Activated B cell treated with CpG ODN at 0.5 μM for 24 hours (primary cell): ENCODE measurements at places on chromosomes 16 and 17. TPM values are rescaled to one million over a fixed set of nuclear protein-coding genes. Genes with fewer than 3 reads are reported as not detected.

CTRB2 gene
- total RNA-seq, result not detected in 2 replicates

GRCh38 chr16:77462894-77463293 lies 28.1 kb upstream of the ADAMTS18 start:
- no peak for DNase-seq
- H3K36me3 ChIP-seq, result no peaks in the 10 kb centered on the region
- no peaks in the 10 kb centered on the region for H3K4me1 ChIP-seq
- peaks cover 1% of the 10 kb centered on the region for H3K27me3 ChIP-seq
- H3K4me3 ChIP-seq, result no peak overlapping the region

DNA sequence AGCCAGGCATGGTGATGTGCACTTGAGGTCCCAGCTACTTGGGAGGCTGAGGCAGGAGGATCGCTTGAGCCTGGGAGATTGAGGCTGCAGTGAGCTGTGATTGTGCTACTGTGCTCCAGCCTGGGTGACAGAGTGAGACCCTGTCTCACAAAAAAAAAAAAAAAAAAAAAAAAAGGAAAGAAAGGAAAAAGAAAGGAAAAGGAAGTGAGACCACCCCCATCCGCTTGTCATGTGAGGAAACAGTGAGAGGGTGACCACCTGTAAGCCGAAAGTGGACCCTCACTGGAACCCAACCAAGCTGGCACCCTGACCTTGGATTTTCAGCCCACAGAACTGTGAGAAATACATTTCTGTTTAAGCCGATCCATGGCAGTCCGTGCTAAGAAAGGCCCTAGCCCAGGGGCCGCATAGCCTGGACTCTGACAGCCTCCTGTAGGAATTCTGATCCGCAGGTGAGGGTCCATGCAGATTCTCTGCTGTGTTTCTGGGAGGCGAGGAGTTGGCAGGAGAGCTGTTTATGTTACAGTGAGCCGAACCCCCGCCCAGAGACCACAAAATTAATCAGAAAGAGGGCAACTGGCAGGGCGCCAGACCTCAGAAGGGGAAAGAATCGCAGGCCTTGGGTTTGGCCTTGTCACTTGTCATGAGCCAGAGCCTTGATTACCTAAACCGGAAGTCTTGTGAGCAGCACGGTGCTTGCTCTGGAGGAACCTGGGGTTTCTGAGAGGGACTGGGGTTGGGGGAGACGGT lies 945 bp downstream of the SGSH start:
- peaks cover 32% of the 10 kb centered on the region for H3K36me3 ChIP-seq
- peaks cover 20% of the 10 kb centered on the region for H3K4me1 ChIP-seq
- H3K27ac ChIP-seq, result peak overlapping the region; percentile 92
- peak; percentile 75 for DNase-seq
- no peaks in the 10 kb centered on the region for H3K27me3 ChIP-seq

MYH10 gene
- 2.0 and 3.4 TPM in 2 replicates for total RNA-seq

DNA sequence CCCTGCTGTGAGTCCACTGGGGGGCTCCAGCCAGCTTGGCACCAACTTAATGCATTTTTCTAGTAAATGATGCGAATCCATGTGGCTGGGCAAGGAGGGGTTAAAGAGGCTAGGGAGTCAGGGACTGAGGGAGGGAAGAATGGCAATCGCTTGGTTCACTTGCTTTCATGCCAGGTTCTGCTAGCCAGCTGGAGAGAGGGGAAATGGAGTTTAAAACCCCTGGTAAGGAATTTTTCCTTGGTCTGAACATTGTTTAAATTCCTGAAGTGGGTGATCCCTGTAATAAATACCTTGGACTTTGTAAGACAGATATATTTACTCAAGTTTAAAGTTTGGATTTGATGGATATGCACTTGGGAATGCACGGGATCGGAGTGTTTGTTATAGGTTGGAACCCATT lies 22.8 kb downstream of the ANKFN1 start:
- H3K27ac ChIP-seq, result no peak overlapping the region
- H3K4me1 ChIP-seq, result no peaks in the 10 kb centered on the region
- peaks cover 2% of the 10 kb centered on the region for H3K27me3 ChIP-seq
- H3K36me3 ChIP-seq, result no peaks in the 10 kb centered on the region
- DNase-seq, result no peak
- no peak overlapping the region for H3K4me3 ChIP-seq

DNA sequence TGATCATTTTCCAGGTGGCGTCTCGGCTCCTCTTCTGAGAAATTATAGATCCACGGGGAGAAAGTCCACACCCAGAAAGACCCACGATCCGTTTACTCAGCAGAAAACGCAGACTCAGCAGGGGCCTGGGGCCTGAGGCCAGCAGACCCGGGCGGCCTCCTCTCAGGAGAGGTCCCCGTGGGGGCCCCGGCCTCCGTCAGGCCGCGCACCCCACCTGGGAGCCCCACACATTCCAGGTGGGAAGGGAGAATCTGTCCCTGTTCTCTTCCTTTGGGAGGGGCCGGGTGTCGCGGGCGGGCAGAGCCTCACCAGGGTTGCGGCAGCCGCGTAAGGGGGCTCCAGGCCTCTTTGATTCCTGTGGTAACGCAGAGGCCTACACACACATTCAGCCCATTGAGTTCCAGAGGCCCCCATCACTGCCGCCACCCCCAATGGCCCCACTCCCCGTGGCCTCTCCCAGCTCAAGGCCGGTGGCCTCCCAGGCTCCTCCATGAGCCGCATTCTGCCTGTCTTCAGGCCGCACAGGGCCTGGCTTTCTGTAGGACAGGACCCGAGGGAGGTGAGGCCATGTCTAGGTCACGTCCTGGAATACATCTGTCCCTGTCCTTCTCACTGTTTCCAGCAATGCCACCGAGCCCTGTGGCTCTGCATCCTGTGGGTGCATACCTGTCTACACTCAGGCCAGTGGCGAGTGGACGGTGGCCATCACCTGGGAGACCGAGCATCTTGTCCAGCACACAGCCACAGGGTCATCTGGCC lies 1.6 kb upstream of the IGFALS start:
- H3K27me3 ChIP-seq, result no peaks in the 10 kb centered on the region
- H3K4me3 ChIP-seq, result no peak overlapping the region
- peaks cover 2% of the 10 kb centered on the region for H3K36me3 ChIP-seq
- H3K27ac ChIP-seq, result no peak overlapping the region
- no peaks in the 10 kb centered on the region for H3K4me1 ChIP-seq

- H3K4me3 ChIP-seq, result no peak overlapping the region
- DNase-seq, result no peak
- H3K36me3 ChIP-seq, result no peaks in the 10 kb centered on the region
- peaks cover 2% of the 10 kb centered on the region for H3K4me1 ChIP-seq
Observed at GRCh38 chr17:6546069-6546718, 10.2 kb downstream of the PITPNM3 start.

CD7 gene
- 0.32 and 0.42 TPM in 2 replicates for total RNA-seq

SAMD14 gene
- 4.7 and 4.9 TPM in 2 replicates for total RNA-seq

- no peak overlapping the region for H3K4me3 ChIP-seq
- peaks cover 9% of the 10 kb centered on the region for H3K4me1 ChIP-seq
- no peaks in the 10 kb centered on the region for H3K36me3 ChIP-seq
- DNase-seq, result no peak
- H3K27me3 ChIP-seq, result no peaks in the 10 kb centered on the region
Observed at GRCh38 chr17:57699751-57700219, 45.3 kb downstream of the CCDC182 start.

CES2 gene
- total RNA-seq, result 31.9 and 34.7 TPM in 2 replicates

CACNA1H gene
- total RNA-seq, result 0.02 TPM in 1 of 2 replicates, not detected in the other

- peaks cover 7% of the 10 kb centered on the region for H3K36me3 ChIP-seq
- H3K27me3 ChIP-seq, result peaks cover 2% of the 10 kb centered on the region
- H3K4me1 ChIP-seq, result no peaks in the 10 kb centered on the region
- no peak for DNase-seq
Observed at GRCh38 chr17:65985571-65985970, 206.4 kb downstream of the CEP112 start.

GRCh38 chr17:50631908-50632571 lies 2.6 kb upstream of the ABCC3 start:
- no peak overlapping the region for H3K4me3 ChIP-seq
- peaks cover 66% of the 10 kb centered on the region for H3K27me3 ChIP-seq
- peaks cover 7% of the 10 kb centered on the region for H3K4me1 ChIP-seq
- DNase-seq, result no peak

NOG gene
- total RNA-seq, result not detected in 2 replicates

DNA sequence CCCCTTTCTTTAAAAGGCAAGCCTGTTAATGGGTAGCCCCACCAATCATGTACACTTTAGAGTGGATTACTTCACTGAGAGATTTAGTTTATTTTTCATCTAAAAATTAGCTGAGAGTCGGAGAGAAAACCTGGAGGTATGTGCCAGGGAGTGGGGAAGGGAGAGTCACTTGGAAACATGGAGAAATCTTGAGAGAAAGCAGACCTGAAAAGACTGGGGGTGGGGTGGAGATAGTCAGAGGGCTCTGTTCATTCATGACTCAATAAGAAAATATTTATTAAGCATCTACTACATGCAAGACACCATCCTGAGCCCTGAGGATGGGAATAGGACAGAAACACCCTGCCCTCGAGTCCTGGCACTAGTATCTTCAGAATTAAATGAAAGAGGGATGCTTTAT lies 27.4 kb upstream of the RCVRN start:
- no peak overlapping the region for H3K4me3 ChIP-seq
- no peak for DNase-seq
- no peaks in the 10 kb centered on the region for H3K36me3 ChIP-seq
- H3K27ac ChIP-seq, result no peak overlapping the region

CLEC10A gene
- not detected in 2 replicates for total RNA-seq

DNA sequence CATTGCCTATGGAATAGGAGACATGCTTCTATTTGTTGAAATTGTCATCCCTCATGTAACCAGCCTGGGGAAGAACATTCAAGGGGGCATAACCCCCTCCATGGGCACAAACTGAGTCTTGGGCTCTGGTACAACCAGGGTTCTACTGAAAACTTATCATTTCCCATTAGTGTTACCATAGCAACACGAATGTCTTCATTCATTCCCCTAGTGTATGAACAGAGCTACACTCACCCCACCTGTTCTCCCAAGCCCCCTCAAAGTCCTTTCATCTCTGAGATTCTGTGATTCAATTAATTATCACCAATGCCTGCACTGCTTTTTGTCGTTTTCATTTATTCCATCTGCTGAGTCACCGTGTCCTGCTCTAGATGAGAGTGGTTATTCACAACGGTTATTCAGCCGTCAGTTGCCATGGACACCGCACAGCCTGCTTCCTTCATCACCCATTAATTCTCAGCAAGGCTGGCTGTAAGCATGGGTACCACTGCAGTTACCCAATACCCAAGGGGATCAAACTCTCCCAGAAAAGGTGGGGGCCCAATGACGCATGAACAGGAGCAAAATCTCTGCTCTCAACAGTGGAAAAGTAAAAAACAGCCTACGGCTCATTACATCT lies 1.6 kb upstream of the GAST start:
- H3K36me3 ChIP-seq, result no peaks in the 10 kb centered on the region
- no peak overlapping the region for H3K4me3 ChIP-seq
- H3K4me1 ChIP-seq, result no peaks in the 10 kb centered on the region
- H3K27ac ChIP-seq, result no peak overlapping the region
- H3K27me3 ChIP-seq, result peaks cover 5% of the 10 kb centered on the region

GRCh38 chr17:80141463-80142165 lies 5.3 kb downstream of the EIF4A3 start:
- no peak for DNase-seq
- no peak overlapping the region for H3K4me3 ChIP-seq
- H3K27me3 ChIP-seq, result no peaks in the 10 kb centered on the region
- H3K27ac ChIP-seq, result no peak overlapping the region
- peaks cover 28% of the 10 kb centered on the region for H3K4me1 ChIP-seq
- peaks cover 83% of the 10 kb centered on the region for H3K36me3 ChIP-seq

CA7 gene
- not detected in 2 replicates for total RNA-seq
